Activated naive CD4-positive, alpha-beta T cell treated with anti-CD3 and anti-CD28 coated beads, Interleukin-2, amount 10 ng/mL, durations not matched to agents 5 hours and 36 hours (primary cell): ENCODE measurements at places on chromosomes 13 and 19. TPM values are rescaled to one million over a fixed set of nuclear protein-coding genes. Genes with fewer than 3 reads are reported as not detected.

PSG3 gene
- not detected for total RNA-seq

FUT2 gene
- total RNA-seq, result not detected

SLC25A41 gene
- total RNA-seq, result not detected

FSD1 gene
- 9.6 TPM for total RNA-seq

FFAR1 gene
- total RNA-seq, result not detected

NDUFA7 gene
- total RNA-seq, result 58.4 TPM

LRG1 gene
- 0.10 TPM for total RNA-seq
